Hypothalamus (tissue), 51 donors: ENCODE measurements at places on chromosomes 2 and 18.
A peak's percentile ranks its signal among the peaks of the same experiment; 100 is the strongest.

DNA sequence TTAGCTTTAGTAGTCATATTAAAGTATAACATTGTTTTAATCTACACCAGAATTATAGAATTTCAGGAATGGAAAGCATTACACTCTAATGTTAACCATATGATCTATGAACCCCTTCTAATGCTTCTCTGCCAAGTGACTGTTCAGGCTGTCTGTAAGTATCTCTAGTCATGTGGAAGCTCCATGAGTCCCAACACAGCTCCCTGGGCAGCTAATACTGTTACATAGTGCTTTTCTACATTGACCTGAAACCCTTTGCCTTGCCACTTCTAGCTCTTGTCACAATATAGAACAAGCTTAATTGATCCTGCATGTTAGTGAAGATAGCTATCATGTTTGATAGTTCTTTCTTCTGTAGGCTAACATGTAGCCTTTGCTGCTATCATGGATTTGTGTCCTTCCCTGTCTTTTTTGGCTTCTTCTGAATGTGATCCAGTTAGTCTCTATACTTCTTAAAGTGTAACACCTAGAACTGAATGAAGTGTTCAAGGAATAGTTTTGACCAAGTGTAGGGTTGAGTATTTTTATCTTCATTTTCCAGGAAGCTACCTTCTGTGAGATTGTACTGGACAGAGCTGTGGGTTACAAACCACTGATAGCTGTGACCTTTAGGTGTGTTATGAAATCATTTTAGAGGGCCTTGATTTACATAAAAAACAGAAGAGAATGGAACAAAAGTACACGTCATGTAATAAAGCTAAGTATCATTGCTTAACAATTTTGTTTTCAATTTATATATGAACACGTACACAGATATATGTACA lies 23.7 kb downstream of the BABAM2 start:
- no peak for DNase-seq

DNA sequence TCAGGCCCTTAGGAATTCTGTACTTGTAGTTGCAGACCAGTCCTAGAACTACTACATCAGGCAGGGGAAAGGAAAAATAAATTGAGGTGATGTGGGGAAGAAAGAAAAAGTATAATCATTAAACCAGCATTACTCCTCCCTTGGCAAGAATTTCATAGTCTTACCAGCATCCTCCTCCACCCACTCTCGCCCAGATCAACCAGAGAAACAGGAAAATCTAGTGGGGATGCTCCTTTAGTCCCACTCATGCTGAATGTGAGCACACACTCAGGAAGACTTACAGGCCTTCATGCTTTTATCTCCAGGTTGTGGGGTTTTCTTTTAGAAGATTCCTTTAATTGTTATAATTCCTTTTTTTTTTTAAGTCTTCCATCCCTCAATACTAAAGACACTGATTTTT lies 129.3 kb upstream of the CCDC150 start:
- no peak for DNase-seq

DNA sequence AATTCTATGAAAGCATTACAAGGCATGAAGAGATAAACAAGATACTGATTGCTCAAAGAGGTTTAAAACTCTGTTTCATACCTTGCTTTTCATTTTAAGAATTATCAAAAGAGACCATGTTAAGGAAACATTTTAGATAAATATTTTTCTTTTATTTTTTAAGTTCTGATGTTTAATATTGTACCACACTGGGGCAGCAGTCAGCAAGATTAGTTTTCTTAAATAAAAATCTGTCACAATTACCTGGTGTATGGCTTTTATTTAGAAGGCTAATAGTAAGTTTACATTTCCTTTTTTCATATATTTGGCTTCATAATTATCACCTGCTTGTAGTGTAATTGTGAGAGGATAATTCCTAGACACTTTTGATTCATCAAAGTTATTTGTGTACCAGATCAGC lies 46.4 kb downstream of the ZNF804A start:
- no peak for DNase-seq

DNA sequence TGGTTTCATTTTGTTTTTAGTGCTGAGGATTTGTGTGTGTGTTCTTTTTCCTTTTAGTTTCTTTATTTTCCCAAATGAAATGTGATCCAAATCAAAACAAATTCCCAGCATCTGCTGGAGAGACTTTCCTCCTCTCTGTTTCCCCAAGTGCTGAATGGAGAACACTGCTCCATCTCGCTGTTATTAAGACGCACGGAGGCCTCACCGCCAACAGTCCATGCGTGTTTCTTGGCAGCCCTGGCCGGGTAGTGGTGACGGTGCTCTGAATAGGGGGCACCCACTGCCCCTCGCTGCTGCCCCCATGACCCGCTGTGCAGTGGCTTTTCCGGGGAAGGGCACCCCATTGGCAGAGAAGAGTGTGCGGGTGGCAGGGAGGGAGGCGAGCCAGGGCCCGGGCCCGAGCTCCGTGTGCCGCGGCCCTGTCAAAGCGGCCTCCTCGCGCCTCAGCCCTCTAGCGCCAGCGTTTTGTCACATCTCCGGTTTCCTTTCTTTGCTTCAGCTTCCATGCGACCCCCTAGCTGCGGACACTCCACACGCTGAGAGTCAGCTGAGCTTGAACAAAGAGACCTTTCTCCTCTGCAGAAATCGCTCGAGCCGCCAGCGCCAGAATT lies 473.7 kb upstream of the SALL3 start:
- DNase-seq: peak; percentile 8

GRCh38 chr2:240252191-240252871 lies 111.9 kb upstream of the OTOS start:
- DNase-seq: no peak

DNA sequence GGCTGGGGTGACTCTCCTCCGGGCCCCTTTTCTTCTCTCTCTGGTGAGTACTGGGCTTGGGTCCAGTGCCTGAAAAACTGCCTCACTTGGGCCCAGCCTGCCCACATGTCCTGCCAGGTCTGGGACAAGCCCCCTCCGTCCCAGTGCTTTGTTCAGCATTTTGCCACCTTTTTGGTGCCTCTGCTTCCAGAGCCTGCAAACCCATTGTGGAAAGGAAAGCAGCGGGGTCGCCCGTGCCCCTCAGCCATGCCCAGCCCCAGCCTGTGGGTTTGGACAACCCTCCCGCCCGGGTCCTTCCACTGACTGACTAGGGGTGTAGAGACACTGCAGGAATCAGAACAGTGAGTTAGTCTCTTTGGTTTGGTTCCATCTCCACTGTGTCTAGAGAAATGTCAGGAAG lies 140.7 kb upstream of the ALKAL2 start:
- no peak for DNase-seq

GRCh38 chr2:102451968-102452367 lies 21.1 kb upstream of the SLC9A4 start:
- no peak for DNase-seq

DNA sequence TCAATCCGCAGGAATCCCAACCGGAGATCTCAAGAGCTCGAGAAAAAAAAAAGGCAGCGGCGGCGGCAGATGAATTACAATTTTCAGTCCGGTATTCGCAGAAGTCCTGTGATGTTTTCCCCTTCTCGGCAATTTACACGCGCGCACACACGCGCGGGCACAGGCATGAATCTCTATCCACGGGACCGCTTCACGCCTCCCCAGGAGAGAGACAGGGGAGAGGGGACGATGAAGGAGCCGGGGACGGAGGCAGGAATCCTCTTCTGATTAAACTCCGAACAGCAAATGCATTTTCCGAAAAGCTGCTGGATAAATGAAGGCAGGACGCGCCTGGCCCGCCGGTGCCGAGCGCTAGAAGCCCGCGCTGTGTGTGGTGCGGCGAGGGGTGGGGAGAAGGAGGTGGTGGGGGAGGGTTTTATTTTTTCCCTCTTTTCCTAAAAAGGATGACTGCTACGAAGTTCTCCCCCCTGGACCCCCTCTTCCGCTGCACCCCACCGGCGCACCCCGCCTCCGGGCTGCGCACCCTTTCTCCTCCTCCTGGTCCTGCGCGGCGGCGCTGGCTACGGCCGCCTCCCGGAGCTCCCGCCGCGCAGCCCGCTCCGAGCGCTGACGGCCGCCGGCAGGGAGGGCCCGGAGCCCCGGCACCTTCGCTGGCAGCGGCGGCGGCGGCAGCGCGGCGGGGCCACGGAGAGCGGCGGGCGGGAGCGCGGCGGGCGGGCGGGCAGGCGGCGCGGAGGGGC lies at the start of gene BCL2:
Gene BCL2 (minus strand): TSS at position 387 of the 740 bp plus-strand sequence.
- DNase-seq: peak; percentile 68

GRCh38 chr2:208407667-208408066 lies 1.1 kb downstream of the PTH2R start:
- DNase-seq: no peak

DNA sequence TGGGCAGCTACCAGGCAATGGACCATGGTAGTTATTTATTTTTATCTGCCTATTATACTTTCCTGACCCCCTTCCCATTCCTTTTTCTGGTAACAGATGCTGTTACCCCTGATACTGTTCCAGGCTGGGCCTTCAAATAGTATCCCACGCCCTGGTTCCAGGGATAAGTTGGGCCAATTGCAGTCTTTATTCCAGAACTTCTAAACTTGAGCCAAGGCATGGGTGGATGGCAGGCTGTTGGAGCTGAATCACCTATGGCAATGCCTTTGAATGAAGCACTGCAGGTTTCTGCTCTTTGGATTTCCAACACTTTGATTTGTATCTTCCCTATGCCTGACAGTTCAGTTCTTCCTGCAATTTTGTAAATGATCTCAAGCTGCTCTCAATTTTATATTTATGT lies 99.2 kb upstream of the LHCGR start:
- no peak for DNase-seq

- no peak for DNase-seq
Measured at GRCh38 chr18:32262092-32262491, 72.3 kb downstream of the MEP1B start.

DNA sequence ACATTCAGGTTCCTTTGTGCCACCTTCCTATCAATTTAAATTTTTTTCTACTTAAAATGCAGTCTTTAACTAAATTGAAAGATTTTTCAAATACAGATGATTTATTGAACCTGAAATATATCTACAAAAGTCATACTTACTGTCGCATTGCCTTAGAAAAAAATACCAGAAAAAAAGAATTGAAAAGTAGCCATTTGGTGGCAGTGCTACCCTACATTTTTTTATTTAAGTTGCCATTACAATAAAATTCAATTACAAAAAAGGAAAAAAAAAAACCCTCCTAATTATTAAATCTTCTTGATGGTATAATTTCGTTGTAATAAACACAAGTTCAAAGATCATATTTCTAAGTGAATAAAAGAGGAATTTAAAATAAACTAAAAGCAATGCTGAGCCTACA lies 43.4 kb downstream of the DSC3 start:
- no peak for DNase-seq

- no peak for DNase-seq
Measured at GRCh38 chr2:156455361-156455975, 19.3 kb downstream of the GPD2 start.

DNA sequence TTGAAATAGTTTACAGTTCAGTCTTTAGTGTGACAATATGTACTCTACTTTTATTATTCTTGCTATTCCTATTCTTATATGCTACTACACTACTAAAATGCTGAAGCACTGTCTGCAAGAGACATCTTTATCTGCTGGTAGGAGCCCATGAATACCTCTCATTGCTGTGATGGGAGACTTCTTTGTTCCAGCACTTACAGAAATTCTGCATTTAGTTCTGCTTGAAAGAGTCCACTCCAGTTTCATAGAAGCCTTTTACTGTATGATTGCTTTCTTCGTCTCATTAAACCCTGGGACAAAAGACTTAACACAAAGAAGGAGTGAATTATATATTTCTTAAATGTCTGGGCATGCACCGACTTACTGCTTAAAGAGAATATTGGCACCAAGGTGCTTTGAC lies 272.7 kb downstream of the CD226 start:
- no peak for DNase-seq

GRCh38 chr2:165114346-165114939 lies 89.4 kb downstream of the SCN3A start:
- DNase-seq: no peak

GRCh38 chr18:13374468-13375301 lies 156.1 kb downstream of the LDLRAD4 start:
- DNase-seq: peak; percentile 52

- DNase-seq: no peak
Measured at GRCh38 chr2:134208825-134209224, 45.0 kb upstream of the MGAT5 start.

GRCh38 chr2:209138079-209138478 lies 285.8 kb upstream of the MAP2 start:
- DNase-seq: no peak

DNA sequence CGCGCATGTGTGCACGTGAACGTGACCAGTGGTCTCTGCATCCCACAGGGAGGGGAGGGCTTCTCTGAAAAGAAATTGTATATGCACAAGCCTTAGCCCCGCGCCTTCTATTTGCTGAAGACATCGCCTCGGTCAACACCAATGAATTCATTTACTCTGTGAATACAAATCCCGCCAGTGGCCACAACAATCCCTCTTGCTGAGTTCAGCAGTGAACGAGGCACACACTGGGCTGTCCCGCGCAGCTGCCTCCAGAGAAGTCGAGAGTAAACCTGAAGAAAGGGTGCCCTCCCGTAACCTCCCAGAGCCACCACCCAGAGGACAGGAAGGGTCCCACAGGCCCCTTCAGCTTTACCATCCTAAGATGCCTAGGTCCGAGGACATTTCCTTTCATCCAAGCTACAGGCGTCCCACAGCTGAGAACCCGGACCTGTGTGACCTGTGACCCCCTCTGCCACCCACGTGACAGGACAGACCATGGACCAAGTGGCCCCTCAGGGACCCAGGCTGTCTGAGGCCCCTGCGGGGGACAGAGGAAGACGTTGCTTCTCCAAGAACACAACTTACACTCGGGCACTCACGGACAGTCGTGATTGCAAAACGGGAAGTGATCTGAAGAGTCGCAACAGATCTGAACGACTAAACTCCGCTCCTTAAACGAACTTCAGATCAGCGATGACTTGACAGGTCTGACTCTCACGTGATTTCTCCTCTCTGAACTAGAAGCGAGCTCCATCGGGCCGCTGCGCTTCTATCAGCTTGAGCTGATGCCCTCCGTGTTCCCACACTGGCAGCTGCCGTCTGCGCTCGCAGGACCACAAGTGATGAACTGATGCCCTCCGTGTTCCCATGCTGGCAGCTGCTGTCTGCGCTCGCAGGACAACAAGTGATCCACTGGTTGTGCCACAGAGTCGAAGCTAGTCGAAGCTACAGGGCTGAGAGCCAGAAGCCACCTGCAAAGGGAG lies 92.7 kb downstream of the ZNF516 start:
- DNase-seq: no peak

DNA sequence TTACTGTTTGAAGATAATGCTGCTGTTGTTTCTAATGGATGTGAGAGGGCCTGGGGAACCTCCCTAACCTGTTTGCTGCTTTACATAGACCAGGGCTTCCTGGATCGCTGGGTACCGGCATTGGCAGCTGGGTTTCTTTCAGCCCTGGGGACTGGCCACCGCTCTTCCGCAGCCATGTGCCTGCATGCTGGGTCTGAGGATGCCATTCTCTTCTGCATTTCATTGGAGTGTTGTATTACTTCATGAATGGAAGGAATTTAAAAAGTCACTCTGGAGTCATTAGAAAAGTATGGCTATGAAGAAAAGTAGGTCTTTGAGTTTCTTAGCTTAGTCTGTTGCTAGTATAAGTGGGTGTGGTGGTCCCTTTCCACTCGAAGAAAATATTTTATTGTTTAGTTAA lies 107.3 kb upstream of the MGAT5 start:
- DNase-seq: no peak

GRCh38 chr2:151733771-151734672 lies at the start of gene NEB:
NEB (minus strand) TSS chr2:151734476; CDS start chr2:151733156, 1,320 bp downstream.
- DNase-seq: no peak

- DNase-seq: no peak
Measured at GRCh38 chr2:233325256-233325655, 17.6 kb downstream of the SAG start.
